ENCODE measurements at places on chromosomes 3 and 15. TPM values are rescaled to one million over a fixed set of nuclear protein-coding genes. Genes with fewer than 3 reads are reported as not detected.

Gene CPB1
- not detected for total RNA-seq

Gene DUOXA1
- 4.1 TPM for total RNA-seq

Gene LRRC31
- total RNA-seq: not detected

Gene SMAD6
- total RNA-seq: 7.1 TPM

Gene C15orf39
- 46.4 TPM for total RNA-seq

Gene SPSB4
- not detected for total RNA-seq

Gene LRTM1
- total RNA-seq: not detected
